ENCODE measurements at places on chromosomes 1 and 21.
A peak's percentile ranks its signal among the peaks of the same experiment; 100 is the strongest.

- peak; percentile 83 for DNase-seq
Measured at GRCh38 chr1:153572569-153573015, 6.9 kb upstream of the S100A2 start.

DNA sequence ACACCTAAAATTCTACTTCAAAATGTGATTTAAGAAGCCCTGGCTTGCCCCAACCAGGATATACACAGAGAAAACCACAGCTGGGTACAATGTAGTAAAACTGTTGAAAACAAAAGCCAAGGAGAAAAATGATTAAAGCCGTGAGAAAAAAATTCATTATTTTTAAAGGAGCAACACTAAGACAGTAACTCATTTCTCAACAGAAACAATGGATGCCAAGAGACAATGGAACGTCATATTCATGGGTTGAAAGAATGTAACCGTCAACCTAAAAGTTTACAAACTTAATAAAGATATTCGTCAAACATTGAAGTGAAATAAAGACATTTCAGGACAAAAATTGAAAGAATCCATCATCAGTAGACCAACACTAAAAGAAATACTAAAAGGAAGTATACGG is 340.9 kb downstream of the KIF26B start:
- DNase-seq: no peak

GRCh38 chr1:209513226-209513625 is 70.3 kb upstream of the CAMK1G start:
- DNase-seq: peak; percentile 21

GRCh38 chr1:186310307-186310706 is 64.7 kb downstream of the TPR start:
- no peak for DNase-seq
